ENCODE measurements at places on chromosomes 5 and 9. TPM values are rescaled to one million over a fixed set of nuclear protein-coding genes. Genes with fewer than 3 reads are reported as not detected.

HBEGF gene
- total RNA-seq, result 44.3 TPM

FSTL4 gene
- 0.67 TPM for total RNA-seq

NEUROG1 gene
- total RNA-seq, result not detected

F12 gene
- 0.69 TPM for total RNA-seq

EQTN gene
- not detected for total RNA-seq

IL12B gene
- not detected for total RNA-seq

AGGF1 gene
- 22.3 TPM for total RNA-seq

MELK gene
- 1.2 TPM for total RNA-seq

PDZD2 gene
- 70.9 TPM for total RNA-seq

SLC6A3 gene
- 0.52 TPM for total RNA-seq

ANKRA2 gene
- 24.0 TPM for total RNA-seq

CXCL14 gene
- 0.38 TPM for total RNA-seq

KCNV2 gene
- total RNA-seq, result not detected

DBH gene
- not detected for total RNA-seq

CDC20B gene
- total RNA-seq, result not detected

SLCO4C1 gene
- 36.9 TPM for total RNA-seq

GCNT4 gene
- total RNA-seq, result 2.8 TPM

GPSM1 gene
- total RNA-seq, result 27.3 TPM

HCN1 gene
- total RNA-seq, result 0.12 TPM

OBP2B gene
- total RNA-seq, result not detected

AUH gene
- 18.6 TPM for total RNA-seq

EPB41L4A gene
- 35.2 TPM for total RNA-seq

C5orf24 gene
- total RNA-seq, result 44.9 TPM

SUSD1 gene
- 31.0 TPM for total RNA-seq

ANKRD55 gene
- 0.49 TPM for total RNA-seq

SLC6A18 gene
- not detected for total RNA-seq

TRIM23 gene
- 14.7 TPM for total RNA-seq

GTF3C4 gene
- 12.9 TPM for total RNA-seq

ORM1 gene
- total RNA-seq, result 5.2 TPM

TLX3 gene
- total RNA-seq, result not detected

CDKN2B-AS1 gene
- total RNA-seq, result 2.3 TPM

RALGDS gene
- 66.3 TPM for total RNA-seq

PCAT7 gene
- total RNA-seq, result 0.35 TPM

C5 gene
- total RNA-seq, result 37.8 TPM

SH3PXD2B gene
- total RNA-seq, result 46.2 TPM

GZMA gene
- 8.8 TPM for total RNA-seq

RLN2 gene
- total RNA-seq, result not detected

IL5 gene
- not detected for total RNA-seq

PNPLA7 gene
- 13.7 TPM for total RNA-seq

APBA1 gene
- 6.2 TPM for total RNA-seq

CAMK4 gene
- 3.8 TPM for total RNA-seq

TOR1B gene
- total RNA-seq, result 26.0 TPM

ERMP1 gene
- 34.8 TPM for total RNA-seq

ALDOB gene
- total RNA-seq, result not detected

TNC gene
- total RNA-seq, result 52.9 TPM
